Activated CD4-positive, CD25-positive, alpha-beta regulatory T cell treated with anti-CD3 and anti-CD28 coated beads, Interleukin-2, amount 50 U/mL, for 72 hours (primary cell): ENCODE measurements at places on chromosomes 6 and 20.

DNA sequence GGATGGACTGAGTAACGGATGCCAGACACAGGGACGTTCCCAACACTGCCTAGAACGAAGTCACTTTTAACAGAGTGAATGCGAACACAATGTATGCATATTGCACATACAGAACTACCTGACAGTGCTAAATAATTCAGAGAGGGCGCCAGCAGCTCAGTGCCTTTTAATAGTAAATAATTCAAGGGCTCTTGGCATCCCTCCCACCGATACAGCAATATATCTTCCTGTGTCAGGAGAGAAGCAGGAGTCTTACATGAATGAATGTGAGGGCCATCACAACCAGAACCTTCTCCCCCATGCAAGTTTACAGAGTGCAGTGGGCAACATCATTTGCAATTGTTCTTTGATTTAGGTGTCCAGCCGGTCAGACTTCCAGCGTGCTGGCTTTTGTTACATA lies 88.4 kb upstream of the KCNG1 start:
- no peak for DNase-seq

GRCh38 chr6:109453156-109453555 lies 2.4 kb downstream of the MICAL1 start:
- no peak for DNase-seq

DNA sequence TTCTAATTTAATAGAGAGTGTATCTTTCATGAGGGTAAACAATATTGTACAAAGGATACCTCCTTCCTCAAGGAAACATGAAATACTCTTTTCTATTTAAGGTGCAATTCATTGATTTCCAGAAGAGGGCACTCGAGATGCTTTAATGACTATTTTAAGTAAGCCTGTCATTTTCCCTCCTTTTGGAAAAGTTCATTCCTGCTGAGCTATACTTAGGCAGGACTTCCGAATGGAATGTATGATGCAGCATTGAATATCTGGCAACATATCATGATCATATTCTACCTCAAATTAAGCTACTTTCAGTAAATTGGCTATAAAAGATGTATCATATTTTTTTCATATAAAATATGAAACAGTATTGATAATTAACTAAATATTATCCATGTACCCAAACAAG lies 5.0 kb downstream of the DST start:
- DNase-seq = no peak

DNA sequence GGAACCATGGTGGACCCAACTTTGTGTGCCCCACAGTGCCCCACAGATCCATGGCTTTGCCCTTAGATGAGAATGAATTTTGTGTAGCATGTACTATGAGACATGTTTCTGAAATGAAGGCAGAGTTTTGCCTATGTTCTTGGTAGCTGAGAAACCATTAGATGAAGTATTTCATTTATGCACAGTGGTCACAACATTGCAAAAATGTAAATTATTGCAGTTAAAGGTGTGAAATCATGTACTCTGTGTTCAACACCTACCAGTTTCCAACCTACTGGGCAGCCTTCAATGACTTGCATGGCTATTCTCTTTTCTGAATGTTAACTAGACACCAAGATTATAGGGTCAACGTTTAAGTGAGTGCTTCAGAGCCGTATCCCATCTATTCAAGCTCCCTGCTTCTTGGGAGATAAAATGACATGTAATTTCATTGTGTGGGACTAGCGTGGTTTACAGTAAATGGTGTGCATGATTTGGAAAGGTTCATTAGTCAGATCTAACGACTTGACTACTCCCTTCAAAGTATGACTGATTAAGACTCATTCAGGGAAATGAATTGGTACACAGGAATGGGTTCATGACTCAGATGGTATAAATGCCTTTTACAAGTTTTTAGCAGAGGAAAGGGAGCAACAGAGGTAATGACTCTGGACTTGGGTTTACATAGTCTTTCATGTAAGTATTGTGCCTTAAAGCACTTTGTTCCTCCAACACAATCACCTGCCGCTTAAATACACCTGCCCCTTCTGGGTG lies 106.1 kb upstream of the AKIRIN2 start:
- DNase-seq = no peak

DNA sequence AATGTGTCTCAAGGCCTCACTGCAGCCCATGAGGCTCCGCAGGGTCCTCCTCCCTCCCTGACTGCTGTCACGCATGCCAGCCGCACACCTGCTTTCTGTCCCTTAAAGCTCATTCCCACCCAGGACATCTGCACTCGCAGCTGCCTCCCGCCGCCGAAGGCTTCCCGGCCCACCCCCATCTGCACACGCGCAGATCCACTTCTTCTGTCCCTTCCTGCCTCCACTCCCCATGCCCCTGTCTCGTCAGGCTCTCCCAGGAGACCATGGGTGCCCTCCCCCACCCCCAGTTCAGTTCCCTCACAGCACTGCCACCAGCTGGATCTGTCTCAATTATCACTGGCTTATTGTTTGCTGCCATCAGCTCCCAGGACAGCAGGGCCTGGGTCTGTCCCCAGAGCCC lies 63.0 kb downstream of the RIPOR3 start:
- no peak for DNase-seq

GRCh38 chr6:67896476-67896875 lies 738.6 kb upstream of the ADGRB3 start:
- no peak for DNase-seq

GRCh38 chr6:55208478-55209458 lies 34.5 kb downstream of the HCRTR2 start:
- no peak for DNase-seq

DNA sequence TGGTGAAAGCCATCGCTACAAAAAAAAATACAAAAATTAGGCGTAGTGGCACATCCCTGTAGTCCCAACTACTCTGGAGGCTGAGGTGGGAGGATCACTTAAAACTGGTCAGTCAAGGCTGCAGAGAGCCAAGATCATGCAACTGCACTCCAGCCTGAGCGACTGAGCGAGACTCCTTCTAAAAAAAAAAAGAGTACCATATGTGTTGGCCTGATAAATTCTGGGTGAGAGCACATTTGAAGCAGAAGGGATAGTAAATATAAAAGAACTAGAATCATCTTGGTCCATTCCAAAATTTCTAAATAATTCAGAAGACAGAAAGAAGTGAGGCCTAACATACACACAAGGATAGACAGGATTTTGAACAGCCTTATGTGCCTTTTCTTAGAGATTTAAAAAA lies 2.2 kb downstream of the IBTK start:
- no peak for DNase-seq
